ENCODE measurements at places on chromosomes 6 and 20. TPM values are rescaled to one million over a fixed set of nuclear protein-coding genes. Genes with fewer than 3 reads are reported as not detected.

Gene SFTA2
- total RNA-seq = not detected

Gene MACROD2
- 0.96 TPM for total RNA-seq

Gene GNAS-AS1
- 0.72 TPM for total RNA-seq

Gene NKAIN2
- total RNA-seq = not detected

Data from epithelial cell of alveolus of lung (primary cell).